ENCODE measurements at places on chromosomes 5 and 9.

DNA sequence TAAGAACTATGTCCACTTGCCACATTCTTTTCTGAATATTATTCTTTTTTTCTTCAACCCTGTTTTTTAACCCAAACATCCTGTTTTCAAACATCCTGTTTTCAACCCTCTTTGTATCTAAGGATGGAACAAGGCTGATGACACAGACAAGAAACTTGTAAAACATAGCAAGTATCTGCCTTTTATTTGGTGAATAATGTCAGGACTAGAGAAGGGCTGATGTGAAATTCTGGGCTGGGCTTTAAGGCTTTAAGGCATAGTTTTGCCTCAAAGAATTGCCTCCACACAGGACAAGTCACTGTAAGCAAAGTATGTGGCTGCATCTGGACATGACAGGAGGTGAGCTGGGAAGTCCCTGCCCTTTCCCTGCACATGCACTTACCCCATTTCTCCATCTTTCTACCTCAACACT lies 42.5 kb upstream of the RIC1 start:
- no peak overlapping the region for H3K27ac ChIP-seq
- no peak for DNase-seq
- H3K27me3 ChIP-seq: no peaks in the 10 kb centered on the region
- peaks cover 2% of the 10 kb centered on the region for H3K36me3 ChIP-seq
- no peak overlapping the region for H3K4me3 ChIP-seq

- H3K27me3 ChIP-seq: no peaks in the 10 kb centered on the region
- H3K36me3 ChIP-seq: peaks cover 4% of the 10 kb centered on the region
- no peak overlapping the region for H3K4me3 ChIP-seq
These were observed 40.6 kb downstream of the SH3PXD2B start for GRCh38 chr5:172413601-172414171.

GRCh38 chr9:129750013-129750638 lies 2.7 kb downstream of the PTGES start:
- H3K4me1 ChIP-seq: peaks cover 33% of the 10 kb centered on the region
- H3K36me3 ChIP-seq: no peaks in the 10 kb centered on the region
- H3K27me3 ChIP-seq: peaks cover 5% of the 10 kb centered on the region
- H3K4me3 ChIP-seq: no peak overlapping the region

GRCh38 chr5:56244627-56245026 lies 11.5 kb upstream of the ANKRD55 start:
- no peaks in the 10 kb centered on the region for H3K27me3 ChIP-seq
- H3K36me3 ChIP-seq: no peaks in the 10 kb centered on the region
- DNase-seq: no peak
- no peak overlapping the region for H3K27ac ChIP-seq
- H3K4me3 ChIP-seq: no peak overlapping the region
- peaks cover 18% of the 10 kb centered on the region for H3K4me1 ChIP-seq

DNA sequence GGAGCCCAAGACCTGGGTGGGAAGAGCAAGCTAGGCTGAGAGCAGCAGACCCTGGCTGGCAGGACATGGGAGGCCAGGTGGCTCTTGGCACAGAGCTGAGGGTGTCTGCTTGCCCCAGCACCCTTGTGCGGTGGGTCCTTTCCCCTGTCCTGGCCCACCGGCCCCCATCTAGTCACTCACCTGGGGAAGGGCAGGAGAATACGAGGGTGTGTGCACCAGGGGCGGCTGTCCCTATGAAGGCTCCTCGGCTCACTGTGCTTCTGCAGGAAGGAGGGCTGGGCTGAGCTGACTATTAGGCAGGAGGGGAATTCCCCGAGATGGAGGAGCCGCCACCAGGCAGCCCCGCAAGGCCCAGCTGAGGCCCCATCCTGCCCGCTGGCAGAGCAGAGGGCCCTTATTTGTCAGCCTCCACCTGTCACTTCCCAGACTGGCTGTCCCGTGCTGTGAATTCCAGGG lies 6.1 kb upstream of the TNIP1 start:
- DNase-seq: no peak
- no peak overlapping the region for H3K4me3 ChIP-seq
- no peak overlapping the region for H3K27ac ChIP-seq
- no peaks in the 10 kb centered on the region for H3K36me3 ChIP-seq
- no peaks in the 10 kb centered on the region for H3K27me3 ChIP-seq

Data from chondrocyte (in vitro differentiated cells).